ENCODE measurements at places on chromosomes 16 and 17.

- DNase-seq = peak; percentile 78
Observed at GRCh38 chr17:74972107-74972972, at the start of gene HID1. Gene HID1 (minus strand): TSS chr17:74972759. CDS start chr17:74972656, 103 bp downstream.

DNA sequence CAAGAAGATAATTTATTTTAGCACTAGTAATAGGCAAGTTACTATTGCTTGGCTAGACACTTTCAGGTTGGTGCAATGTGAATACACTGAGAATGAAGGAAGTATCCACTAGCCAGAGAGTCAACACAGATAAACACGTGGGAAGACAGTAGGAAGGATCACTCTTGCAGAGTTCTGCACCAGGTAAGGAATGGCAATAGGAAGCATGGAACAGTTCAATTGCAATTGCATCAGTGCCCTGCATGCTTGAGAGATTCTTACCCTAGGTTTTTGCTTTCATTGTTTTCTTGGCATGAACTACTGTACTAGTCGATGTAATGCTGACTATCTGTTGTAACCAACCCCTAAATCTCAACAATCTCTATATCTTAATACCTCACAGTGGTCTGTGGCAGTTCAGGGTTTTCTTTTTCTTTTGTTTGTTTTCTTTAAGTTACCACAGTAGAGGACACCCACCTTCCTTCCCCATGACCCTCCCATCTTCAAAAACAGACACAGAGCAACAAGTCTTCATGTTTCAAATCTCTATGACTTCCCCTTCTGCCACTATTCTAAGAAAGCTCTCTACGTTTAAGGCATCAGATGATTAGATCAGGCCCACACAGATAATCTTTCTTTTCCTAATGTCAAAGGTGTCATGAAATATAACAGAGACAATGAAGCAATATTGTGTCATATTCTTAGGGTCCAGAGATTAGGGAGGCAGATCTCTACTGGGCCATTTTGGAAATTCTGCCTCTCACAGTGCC, 18.1 kb upstream of the ABCA8 start:
- DNase-seq = no peak

GRCh38 chr16:62615526-62615925, 579.3 kb upstream of the CDH8 start:
- no peak for DNase-seq

- DNase-seq = no peak
Observed at GRCh38 chr17:48612456-48612853, 1.6 kb upstream of the HOXB7 start.

- DNase-seq = no peak
Observed at GRCh38 chr17:82231562-82232321, 2.9 kb downstream of the SLC16A3 start.

DNA sequence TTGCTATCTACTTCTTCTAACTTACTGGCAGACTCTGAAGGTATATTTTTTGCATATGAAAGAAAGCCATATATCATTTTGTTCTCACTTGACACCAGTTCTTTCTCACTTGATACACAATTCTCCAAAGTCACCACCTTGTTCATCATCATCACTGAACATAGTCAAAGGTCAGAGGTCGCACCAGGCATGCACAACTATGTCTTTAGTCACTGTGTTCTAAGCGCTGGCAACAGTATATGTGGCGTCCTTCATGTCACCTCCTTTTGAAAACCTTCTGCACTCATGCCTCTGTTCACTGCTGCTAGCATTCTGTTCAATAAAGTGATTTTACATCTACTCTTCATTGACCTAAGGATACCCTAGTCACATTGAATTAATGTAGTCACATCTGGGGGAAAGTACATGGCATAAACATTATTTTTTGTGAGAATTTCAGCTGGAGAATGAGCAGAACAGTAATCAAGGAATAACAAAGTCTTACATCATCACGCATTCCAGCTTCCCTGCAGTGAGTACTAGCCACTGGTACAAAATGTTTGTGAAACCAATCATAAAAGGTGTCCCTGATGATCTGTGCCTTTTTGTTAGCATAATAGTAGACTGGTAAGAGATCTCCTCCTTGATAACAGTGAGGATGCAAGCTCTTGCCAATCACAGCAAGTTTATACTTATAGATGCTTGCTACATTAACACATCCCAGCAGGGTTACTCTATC, 20.5 kb upstream of the TBX4 start:
- no peak for DNase-seq

- no peak for DNase-seq
Observed at GRCh38 chr17:8159032-8159400, 3.7 kb downstream of the VAMP2 start.

GRCh38 chr16:81632392-81633146, 146.5 kb upstream of the PLCG2 start:
- peak; percentile 56 for DNase-seq

- no peak for DNase-seq
Observed at GRCh38 chr17:49053171-49053829, 56.1 kb downstream of the IGF2BP1 start.

- DNase-seq = no peak
Observed at GRCh38 chr16:65476448-65476955, 354.6 kb upstream of the CDH11 start.

DNA sequence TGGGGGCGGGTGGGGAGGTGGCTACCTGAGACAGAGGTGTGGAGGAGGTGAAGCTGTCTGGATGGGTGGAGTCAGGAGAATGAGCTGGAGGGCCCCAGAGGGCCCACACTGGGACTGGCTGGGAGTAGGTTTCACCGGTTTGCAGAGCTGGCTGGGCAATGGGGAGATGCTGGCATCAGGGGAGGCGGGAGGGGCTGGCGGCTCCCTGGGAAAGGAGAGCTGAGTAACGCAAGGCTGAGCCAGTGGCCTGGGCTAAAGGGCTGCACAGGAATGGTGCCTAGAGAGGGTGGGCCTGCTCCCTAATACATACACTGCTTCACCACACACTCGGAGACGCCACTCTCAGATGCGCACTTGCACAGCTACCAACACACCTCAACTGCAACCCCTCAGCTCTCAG, 12.4 kb downstream of the P3H4 start:
- DNase-seq = no peak

DNA sequence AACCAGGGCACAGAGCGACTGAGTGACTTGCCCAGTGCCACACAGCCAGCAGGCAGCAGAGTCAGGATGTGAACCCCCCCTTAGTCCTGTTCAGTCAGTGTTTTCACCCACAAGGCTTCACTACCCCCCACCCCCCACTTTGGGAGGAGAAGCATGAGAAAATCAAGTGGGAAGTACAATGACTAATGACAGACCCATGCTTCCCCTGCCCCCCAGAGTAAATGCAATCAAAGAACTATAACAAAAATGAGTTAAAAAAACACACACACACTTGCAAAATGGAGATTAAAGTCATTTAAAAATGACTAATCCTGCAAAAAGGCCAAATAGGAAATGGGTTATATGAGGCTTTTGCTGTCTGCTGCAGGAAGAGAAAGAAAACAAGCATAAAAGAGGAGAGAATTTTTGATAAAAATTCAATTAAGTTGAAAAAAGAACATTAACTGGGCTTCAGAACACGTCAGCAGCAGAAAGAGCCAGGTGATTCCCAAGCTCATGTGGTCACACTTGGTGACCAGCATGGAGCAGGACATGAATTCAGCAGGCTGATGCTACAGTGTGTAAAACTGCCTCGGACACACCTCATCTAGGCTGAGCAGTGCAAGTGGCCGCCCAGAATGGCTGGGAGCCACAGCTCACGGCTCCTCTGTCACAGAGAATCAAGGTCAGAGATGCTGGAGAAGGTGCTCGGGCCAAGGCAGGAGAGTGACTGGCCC, 212.3 kb downstream of the ZNF423 start:
- DNase-seq = no peak

DNA sequence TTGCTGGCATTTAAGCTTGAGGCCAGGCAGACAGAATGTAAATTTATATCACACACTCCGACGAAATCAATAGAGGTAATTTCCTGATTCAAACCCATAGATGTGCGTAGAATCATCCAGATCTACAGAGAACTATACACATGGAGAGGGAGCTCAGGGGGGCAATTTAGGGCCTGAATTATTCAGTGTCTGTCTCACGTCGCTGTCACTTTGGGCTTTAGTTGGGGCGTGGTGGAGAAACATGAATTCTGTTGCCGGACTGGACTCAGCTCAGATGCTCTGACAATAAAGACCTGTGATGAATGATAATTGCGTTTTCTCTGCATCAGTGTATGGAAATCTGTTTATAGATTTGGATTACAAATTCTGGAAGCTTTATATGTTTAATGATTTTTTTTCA, 32.5 kb upstream of the HS3ST2 start:
- DNase-seq = no peak

- DNase-seq = no peak
Observed at GRCh38 chr17:35618628-35619027, 31.5 kb downstream of the AP2B1 start.

- DNase-seq = no peak
Observed at GRCh38 chr16:80309178-80309577, 231.6 kb upstream of the DYNLRB2 start.

- DNase-seq = no peak
Observed at GRCh38 chr17:5541610-5542202, 42.6 kb downstream of the NLRP1 start.

DNA sequence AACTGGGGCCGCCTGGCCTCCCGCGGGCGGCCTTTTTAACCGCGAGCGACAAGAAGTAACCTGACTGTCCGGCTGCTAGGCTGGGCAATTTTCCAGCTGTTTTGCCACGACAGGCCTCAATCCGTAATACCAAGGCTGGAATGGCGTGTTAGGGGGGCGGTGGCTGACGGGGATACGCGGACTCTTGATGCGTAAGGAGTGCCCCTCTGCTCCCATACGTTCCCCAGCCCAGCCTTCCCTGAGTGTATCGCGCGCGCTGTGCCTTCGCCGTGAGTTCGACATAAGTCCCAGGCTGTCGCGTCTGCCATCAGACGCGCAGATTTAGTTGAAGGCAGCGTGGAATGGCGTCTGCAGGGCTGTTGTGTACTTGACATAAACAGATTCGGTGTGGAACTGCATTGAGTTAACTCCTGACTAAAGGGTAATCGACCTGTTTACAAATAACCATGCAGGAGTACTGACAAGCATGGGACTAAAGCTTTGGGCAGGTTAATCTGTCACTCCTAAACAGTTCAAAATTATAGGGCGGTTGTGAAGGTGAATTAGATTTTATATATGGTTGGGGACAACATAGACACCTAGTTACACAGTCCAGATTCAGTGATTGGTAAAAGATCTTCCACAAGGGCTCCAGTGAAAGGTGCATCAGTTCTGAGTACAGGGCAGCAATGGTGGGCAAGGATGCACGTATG, 16.6 kb upstream of the ERN1 start:
- peak; percentile 34 for DNase-seq

- peak; percentile 40 for DNase-seq
Observed at GRCh38 chr17:74566132-74566753, 1.1 kb downstream of the CD300H start.

GRCh38 chr16:80836202-80836601, 31.8 kb upstream of the CDYL2 start:
- DNase-seq = no peak

GRCh38 chr17:39800540-39800939, 62.8 kb downstream of the GRB7 start:
- peak; percentile 73 for DNase-seq

DNA sequence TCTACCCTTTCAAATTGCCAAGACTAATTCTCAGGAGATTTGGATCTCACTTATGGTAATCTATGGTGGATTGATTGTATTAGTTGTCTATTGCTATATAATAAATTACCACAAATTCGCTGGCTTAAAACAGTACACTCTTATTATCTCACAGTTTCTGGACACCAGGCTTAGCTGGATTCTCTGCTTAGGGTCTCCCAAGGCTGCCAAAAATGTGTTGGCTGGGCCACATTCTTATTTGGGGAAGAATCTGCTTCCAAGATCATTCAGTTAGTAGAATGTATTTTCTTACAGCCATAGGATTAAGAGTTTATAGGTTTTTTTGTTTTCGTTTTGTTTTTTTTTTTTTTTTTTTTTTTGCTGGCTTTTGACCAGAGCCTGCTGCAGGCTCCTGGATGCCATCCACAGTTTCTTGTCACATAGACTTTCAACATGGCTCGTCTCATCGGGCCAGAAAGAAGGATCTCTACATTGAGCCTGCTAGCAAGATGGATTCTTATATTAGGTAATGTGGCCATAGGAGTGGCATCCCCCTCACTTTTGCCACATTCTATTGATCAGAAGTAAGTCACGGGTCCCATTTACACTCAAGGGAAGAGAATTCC, 415.3 kb downstream of the KIF2B start:
- no peak for DNase-seq

DNA sequence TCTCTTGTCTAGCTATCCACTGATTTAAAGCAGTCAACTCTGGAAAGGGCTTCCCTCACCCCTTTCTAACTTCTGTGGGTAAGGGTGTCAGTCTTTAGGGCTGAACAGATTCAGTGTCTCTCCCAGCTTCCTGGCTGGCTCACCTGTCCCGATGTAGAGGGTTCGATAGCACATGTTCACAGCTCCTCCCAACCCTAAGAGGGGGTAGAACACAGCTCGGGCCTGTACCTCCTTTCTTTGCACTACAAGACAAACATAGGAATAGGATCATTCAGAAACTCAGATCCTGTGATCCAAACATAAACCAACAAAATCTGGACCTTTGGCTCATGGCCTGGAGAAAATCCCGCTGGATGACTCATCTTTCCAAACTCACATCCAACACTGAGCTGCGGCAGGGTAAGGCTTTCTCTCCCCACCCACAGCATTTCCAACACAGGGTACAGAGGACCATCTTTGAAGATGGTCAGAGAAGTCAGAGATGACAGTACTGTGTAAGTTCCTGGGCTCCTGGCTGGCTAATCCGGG, 5.8 kb upstream of the DHRS13 start:
- DNase-seq = no peak

DNA sequence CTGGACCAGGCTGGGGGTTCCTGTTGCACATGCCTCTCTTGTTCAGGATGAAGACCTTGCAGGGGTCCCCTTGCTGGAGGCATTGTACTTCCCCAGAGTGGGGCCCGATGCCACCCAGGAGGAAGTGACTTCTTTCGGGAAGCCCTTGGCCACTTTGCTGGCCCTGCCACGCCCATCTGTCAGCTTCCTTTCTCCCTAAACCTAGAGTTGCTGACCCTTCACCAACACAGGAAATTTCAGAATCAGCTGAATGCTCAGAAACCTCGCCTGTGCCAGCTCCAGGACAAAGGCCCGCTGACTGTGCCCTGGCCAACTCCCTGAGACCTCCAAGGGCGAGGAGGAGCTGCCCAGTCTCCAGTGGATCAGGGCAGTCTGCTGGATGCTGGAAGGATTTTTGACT, 26.7 kb downstream of the WNT9B start:
- no peak for DNase-seq

GRCh38 chr16:54051821-54052220, 234.8 kb downstream of the IRX3 start:
- no peak for DNase-seq

- no peak for DNase-seq
Observed at GRCh38 chr16:27640277-27640600, 90.3 kb downstream of the KATNIP start.

Measured in thymus (tissue), 14 donors.